8988T (cell line): ENCODE measurements at places on chromosomes 12 and 14.

GRCh38 chr14:37602605-37603453 lies 7.4 kb downstream of the TTC6 start:
- no peak for DNase-seq

- no peak for DNase-seq
Observed at GRCh38 chr14:93019367-93019843, 96.3 kb downstream of the ITPK1 start.

- DNase-seq, result no peak
Observed at GRCh38 chr12:124940393-124941169, 26.1 kb upstream of the UBC start.

DNA sequence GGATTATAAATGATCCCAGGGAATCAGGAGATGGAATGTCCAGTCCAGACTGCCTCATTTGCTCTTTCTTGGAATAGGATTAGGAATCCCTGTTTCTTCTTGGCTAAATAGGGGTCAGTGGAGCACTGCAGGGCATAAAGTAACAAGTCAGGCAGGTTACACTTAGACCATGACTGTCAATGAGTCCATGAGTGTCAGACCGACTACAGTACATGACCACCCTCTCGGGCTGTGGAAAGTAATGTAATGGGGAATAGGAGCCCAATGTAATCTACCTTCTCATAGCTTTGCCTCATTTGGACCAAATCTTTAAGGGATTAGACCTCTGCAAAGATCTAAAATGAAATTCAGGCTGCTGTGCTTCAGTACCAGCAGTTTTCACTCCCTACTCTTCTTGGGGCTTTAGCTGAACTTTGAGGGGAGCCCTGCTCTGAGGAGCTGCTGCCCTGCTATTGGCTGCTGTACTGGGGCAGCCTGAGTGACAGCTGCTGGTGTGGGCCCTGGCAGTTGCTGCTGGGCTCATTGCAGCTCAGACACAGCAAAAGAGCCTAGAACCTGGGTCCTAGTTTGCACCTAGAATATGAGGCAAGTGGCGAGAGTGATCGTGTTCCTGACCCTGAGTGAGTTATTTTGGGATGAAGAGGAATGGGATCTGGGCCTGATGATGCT lies 62.2 kb upstream of the OR4E1 start:
- DNase-seq, result no peak

DNA sequence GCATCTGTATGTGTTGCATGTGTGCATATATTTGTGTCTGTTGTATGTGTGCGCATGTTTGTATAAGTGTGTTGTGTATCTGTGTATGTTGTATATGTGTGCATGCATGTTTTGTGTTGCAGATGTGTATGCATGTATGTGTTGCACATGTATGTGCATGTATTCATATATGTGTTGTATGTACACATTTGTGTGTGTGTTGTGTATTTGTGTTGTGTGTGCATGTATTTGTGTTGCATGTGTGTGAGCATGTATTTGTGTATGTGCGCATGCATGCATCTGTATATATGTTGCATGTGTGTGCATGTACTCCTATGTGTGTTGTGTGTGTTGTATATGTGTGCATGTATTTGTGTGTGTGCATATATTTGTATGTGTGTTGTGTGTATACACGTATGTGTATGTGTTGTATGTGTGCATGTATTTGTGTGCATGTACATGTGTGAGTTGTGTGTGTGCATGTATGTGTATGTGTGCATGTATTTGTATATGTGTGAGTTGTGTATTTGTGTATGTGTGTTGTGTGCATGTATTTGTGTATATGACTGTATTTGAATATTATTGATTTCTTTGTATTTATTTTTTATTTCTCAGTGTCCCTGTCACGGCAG lies 16.8 kb downstream of the SLC8B1 start:
- DNase-seq, result no peak

- DNase-seq, result no peak
Observed at GRCh38 chr14:89160437-89160836, 256.6 kb downstream of the FOXN3 start.

DNA sequence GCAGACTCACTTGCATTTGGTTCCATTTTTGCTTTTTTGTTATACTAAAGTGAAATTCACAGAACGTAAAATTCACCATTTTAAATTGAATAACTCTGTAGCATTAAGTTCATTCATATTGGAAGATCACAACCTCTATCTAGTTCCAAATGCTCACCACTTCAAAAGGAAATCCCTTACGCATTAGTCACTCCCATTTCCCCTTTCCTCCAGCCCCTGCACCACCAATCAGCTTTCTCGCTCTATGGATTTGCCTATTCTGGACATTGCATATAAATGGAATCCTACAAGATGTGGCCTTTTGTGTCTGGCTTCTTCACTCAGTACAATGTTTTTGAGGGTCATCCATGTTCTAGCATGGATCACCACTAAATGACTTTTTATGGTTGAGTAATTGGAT lies 294.5 kb downstream of the KSR2 start:
- DNase-seq, result no peak

- no peak for DNase-seq
Observed at GRCh38 chr12:3520168-3520567, 29.2 kb downstream of the PRMT8 start.

DNA sequence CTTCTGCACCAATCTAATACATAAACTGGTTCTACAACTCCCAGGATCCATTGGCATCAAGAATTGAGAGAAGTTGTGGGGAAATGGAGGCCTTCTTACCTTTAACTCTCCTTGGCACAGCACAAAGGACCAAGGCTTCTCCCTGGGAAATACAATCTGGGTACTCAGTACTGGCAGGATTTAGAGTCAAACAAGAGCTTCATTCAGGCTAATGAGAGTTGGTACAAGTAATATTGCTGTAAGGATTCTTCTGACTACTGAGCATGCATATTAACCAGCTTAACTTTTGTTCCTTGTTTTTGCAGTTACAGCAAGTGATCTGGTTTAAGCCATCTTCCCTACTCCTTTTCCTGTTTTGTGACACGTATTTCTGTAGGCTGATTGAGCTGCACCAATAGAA lies 76.2 kb upstream of the FERMT2 start:
- no peak for DNase-seq

DNA sequence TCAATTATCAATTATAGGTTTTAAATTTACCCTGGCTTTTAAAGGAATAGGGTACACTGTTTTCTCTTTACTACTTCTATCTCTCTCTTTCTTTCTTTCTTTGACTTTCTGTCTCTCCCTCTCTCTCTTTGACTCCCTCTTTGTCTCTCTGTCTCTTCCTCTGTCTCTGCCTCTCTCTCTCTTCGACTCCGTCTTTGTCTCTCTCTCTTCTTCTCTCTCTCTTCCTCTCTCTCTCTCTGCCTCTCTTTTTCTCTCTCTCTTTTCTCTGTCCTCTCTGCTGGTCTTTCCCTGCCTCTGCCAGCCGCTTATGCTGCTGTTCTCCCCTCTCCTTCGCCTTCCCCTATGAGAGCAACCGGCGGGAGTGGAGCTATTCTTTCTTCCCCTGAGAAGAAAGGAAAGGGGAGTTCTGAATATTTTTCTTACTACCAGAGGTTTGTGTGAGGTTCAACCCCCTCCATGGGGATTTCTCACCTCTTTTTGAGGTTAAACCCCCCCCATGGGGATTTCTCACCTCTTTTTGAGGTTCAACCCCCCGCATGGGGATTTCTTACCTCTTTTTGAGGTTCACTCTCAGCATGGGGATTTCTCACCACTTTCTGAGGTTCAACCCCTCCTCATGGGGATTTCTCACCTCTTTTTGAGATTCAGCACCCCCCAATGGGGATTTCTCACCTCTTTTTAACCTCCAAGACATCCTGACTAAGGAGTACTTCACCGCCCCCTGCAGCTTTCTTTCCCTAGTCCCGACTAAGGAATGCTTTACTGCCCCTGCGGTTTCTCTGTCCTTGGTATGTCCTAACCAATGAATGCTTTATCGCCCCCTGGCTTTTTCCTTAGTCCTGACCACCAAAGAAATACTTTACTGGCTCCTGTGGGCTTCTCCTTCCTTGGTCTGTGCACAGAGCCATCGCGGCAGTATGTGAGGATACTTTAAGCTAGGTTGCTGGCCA lies 27.4 kb upstream of the DDHD1 start:
- no peak for DNase-seq

GRCh38 chr12:121693155-121693687 lies 19.3 kb upstream of the TMEM120B start:
- no peak for DNase-seq

DNA sequence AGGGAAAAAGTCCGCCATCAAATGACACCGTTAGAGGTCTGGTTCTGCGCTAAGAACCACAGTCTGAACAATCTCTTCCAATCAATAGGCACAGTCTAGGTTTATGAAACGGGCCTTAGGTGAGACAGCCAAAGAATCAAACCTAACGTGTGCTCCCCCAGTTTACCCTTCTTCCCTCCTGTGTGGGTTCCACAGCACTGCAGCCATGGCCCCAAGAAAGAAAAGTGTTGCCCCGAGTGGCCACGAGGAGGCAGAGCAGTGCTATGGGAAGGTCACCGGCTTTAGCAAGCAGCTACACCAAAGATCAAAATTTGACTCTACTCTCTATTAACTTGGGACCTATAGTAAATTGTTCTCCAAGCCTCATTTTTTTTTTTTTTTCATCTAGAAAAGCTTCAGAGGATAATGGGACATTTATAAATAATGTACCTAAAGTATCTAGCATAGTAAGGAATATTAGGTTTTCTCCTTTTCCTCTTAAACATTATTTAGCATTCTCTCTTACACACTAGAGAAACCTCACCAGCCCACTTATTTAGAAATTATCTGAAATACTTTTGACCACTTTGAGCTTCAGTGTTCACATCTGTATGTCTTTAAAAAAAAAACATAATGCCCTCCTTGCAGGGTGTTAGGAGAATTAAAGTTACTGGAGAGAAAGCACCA lies 70.2 kb upstream of the GPHB5 start:
- DNase-seq, result no peak

DNA sequence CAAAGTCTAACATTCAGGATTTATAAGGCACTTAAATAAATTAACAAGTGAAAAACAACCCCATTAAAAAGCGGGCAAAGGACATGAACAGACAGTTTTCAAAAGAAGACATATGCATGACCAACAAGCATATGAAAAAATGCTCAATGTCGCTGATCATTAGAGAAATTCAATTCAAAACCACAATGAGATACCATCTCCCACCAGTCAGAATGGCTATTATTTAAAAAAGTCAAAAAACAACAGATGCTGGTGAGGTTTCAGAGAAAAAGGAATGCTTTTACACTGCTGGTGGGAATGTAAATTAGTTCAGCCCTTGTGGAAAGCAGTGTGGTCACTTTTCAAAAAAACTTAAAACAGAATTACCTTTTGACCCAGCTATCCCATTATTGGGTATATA lies 60.7 kb upstream of the BDKRB2 start:
- no peak for DNase-seq

DNA sequence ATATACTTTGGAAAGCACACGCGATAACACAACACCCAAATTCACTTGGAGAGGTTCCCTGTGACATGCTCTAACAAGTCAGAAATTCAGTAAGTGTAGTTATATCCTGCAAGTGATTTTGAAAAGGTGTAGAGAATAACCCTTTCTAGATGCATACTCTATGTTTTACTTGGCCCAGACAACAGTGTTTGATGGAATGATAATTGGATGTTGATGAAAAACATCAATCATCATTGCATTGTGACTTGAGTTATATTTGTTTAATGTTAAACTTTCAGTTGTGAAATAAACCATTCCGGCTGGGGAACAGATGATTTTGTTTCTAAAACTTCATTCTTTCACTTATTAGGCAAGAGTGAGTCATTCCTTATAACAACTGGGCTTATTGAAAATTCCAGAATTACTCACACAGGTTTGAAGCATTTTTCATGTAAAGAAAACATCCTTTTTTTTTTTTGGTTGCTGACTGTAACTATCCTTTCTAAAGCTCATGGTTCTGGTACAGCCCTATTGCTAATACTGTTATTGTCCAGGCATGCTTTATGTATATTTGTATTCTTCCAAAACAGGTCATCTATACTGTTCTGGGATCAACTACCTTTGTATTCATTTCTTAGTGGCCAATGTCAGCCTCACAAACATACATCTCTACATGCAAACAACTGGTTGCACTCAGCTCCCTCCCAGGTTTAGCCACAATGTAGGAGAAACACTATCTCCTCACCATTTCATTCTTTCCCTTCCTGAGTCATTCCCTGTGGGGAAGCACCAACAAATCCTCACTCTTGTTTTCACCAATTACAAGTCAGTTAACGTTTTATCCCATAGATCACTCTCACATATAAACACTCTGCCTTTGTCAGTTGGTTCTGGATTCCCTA lies 121.2 kb upstream of the LRIG3 start:
- DNase-seq, result no peak

DNA sequence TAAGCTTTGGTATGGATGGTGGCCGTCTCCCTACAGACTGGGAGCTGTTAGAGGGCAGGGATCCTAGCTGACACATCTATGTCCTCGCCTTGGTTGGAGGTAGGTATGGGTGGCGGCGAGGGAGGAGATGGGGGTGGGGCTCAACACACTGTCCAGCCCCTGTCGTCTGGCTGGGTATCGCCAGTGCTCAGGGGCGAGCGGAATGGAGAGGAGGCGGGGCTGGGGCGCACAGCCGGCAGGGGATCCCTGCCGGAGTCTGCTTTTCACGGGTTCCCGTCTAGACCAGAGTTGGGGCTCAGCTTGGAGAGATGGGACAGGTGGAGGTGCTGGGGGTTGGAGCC lies 16.1 kb downstream of the TAMALIN start:
- peak; percentile 85 for DNase-seq

GRCh38 chr14:90387206-90387760 lies 9.5 kb upstream of the CALM1 start:
- no peak for DNase-seq

DNA sequence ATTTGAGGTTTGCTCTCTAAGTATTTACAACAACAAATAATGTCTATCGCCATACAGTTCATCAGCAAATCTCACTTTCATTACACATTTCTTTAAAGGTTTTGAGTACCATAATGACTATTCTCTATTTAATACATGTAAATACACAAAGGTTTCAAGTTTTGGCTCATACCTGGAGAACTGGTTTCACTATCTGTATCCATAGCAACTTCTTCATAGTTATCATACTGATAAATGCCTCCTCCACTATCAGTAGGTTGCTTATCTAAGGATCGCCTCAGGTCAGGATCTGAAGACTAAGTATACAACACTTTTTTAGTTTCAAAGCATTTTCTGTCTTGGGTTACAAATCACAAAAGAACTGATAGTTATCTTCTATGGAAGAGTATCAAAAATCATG lies 21.4 kb downstream of the ZFC3H1 start:
- DNase-seq, result no peak

GRCh38 chr12:21882635-21883034 lies 58.6 kb downstream of the ABCC9 start:
- no peak for DNase-seq

DNA sequence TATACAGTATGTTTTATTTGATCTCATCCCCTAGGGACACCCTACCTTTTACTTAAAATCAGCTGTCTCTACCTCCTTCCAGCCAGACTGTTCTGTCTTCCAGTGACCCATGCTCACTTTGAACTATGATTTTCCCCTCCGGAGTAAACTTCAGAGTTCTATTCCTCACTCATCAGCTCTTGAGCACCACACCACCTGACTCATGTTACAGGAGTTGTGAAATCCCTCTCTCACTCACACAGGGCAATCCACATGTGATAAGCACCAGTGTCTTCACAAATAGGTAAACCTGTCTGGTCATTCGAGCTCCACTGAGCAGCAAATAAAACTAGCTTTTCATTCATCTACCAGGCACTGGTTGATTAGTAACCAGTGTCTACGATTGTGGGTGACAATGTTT lies 177.3 kb upstream of the BMP4 start:
- DNase-seq, result no peak

GRCh38 chr12:46374711-46375110 lies 2.1 kb upstream of the SLC38A2 start:
- no peak for DNase-seq
